ENCODE measurements at places on chromosomes 1 and 21.

- no peak for DNase-seq
These were observed 64.3 kb downstream of the EVA1C start for GRCh38 chr21:32476661-32477423.

DNA sequence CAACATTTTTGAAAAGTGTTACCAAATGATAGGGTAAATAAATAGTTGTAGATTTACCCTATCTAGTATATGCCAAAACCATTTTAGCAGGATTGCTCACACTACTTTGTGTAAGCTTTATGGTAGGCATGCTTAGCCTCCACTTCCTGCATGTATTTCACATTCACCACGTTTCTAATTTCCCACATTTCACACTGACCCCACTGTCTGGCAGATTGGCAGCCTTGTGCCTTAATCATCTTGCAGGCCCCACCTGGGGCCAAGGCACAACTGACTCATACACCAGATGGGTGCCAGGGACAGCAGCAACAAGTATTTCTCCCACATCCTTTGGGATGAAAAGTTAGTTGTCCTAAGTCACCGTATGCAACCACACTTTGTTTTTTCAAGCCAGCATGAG lies 21.2 kb upstream of the CENPF start:
- peak; percentile 9 for DNase-seq

GRCh38 chr1:60386249-60386648 lies 312.7 kb upstream of the C1orf87 start:
- no peak for DNase-seq

- no peak for DNase-seq
These were observed 42.7 kb downstream of the SEC16B start for GRCh38 chr1:177927021-177927596.

DNA sequence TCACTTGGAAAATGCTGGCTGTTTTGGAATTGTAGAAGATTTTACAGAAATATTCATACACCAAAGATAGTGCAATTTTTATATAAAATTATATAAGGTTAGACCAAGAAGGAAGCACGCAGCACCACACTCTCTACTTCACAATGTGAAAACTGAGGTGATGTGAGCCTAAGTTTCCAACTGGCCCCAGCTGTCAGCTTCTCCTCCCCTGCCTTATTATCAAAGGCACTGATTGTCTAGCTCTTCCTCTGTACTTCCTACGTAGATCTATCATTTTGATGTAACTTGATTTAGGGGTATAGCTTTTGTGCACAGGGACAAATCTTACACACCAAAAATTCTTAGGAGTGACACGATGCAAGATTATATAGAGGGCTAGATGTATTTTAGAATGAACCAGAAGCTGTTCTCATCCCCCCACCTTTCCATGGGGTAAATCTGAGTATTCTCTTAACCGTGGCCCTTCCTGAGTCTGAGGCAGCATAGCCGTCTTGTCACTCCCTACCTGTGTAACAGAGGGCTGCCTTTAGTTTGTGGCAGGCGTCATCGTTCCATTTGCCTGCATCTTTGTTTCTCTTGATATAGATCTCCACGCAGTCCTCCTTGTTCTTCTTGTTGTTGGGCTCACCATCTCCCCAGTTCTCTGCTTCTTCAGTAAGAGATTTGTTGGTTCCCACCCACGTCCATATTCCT lies 3.4 kb downstream of the SELL start:
- no peak for DNase-seq

DNA sequence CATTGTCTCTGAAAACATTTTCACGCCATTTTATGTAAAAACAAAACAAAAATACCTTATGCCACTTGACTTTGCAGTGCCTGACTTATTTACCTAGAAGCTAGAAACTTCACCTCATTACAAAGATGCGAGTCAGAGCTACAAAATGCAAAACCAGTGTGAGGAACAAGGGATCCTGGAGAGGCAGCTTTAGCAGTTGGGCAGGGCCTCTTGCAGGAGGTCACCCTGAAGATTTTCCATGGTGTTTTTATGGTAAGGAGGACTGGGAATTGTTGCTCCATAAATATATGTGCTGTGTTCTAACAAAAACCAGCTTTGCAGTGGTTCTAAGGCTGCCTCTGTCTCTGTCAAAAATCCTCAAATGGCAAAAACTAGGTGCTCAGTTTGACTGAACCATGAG lies 36.4 kb upstream of the TARBP1 start:
- no peak for DNase-seq

DNA sequence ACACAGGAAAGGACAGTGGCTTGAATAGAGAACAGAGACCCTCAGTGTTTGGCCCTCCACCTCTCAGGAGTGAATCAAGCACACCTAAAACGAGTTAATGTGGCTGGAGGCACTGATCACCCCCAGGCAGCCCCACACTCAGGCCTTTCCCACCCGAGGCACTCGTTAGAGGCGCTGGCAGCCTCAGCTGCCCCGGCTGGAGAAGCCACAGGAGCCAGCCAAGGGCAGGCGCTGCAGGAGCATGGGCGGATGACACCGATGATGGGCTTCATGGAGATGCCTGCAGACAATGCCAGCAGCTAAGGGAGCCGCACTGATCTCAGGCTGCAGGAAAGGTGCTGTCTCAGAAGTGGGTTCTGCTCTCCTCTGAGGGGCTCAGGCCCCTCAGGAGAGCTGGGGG lies 24.1 kb upstream of the ABCG1 start:
- DNase-seq = no peak

DNA sequence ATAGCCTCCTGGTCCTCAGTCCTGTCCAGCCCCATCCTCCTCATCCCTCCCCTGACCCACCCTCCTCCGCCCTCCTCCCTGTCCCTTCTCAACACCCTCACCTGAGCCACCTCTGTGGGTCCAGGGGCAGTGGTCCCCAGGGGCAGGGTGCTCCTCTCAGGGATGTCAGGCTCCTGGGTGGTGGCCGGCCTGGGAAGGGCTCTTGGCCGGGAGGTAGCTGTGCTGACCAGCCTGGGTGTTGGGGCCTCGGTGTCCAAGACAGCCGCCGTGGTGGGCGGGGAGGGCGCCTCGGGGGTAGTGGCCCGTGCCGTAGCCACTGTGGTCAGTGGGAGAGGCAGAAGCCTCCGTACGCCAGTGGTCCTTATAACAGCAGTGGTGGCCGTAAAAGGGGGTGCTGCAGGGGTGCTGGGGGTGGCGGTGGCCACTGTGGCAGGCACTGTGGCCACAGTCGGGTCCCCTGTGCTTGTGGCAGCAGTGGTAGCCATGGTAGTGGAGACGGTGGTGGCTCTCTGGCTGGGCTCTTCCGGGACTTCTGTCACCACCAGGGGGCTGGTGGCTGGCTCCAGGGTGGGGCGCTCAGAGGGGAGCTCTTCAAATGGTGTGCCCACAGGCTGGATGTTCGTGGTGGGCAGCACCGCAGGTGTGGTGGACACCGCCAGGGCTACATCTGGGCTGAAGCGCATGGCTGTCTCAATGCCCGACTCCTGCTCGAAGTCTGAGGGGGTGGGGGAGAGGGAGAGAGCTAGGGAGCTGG lies 31.9 kb downstream of the SDC3 start:
- no peak for DNase-seq

GRCh38 chr1:176880955-176881595 lies 283.4 kb downstream of the ASTN1 start:
- DNase-seq = peak; percentile 66

DNA sequence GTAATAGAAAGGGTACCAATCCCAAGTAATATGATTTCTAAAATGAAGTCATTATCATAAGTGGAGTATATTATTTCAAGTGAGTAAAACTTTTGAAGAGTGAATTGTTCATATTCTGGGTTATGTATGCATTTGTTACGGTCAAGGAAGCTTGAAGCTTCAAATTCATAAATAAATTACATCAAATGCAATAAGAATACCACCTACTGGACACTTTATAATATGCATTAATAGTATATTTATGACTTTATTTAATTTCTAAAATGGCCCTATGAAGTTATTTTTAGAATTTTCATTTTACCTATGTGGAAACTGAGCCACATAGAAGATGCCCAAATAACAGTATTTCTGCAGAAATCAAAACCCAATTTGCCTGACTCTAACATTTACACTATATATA lies 260.6 kb downstream of the SMYD3 start:
- DNase-seq = no peak

- no peak for DNase-seq
These were observed 5.0 kb downstream of the CHRNB2 start for GRCh38 chr1:154572468-154573167.

DNA sequence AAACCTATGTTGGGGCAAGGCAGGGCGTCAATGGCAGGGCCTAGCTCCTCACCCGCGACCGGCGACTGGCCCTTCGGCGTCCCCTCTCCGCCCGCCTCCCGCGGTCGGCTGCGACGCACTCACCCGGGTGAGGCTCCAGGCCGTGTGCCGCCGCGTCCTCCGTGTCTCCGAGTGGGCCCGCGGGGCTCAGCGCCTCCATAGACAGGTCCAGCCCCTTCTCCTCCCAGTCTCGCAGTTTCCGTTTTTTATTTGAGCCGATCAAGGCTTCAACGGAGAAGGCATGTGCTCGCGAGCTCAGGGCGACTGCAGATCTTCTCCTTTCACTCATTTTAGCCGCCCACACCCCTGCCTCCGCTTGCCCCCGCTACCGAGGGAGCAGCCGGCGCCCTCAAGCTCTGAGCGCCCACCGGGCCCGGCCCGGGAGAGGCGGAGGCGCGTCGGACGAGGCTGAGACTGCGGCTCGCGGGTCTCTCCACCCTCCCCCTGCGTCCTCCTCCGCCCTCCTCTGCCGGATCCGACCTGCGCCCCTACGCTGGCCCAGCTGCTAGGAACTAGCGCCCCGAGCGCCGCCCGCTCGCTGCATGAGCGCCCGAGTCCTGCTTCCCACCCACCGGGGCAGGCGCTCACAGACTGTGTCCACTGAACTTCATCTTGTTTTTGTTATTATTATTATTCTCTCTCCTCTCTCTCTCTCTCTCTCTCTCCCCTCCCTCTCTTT lies 516 bp downstream of the TBX15 start:
- no peak for DNase-seq

DNA sequence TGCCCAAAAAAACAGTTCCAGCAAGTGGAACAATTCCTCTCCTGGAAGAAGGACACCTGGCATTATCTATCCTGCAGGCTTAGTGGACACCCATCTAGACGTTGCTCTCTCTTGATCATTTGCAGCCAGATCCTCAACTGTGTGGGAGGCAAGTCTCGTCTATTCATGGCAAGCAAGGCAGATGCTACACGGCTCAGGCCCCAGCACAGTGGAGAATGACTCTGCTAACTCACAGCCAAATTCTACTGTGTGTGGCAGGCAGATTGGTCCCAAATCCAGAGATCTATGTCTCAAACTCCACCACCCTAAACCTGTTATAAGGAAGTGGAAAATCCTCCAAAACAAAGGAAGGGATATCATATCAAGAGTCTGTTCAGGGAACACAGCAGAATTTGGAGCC lies 7.0 kb downstream of the TNNT2 start:
- no peak for DNase-seq

DNA sequence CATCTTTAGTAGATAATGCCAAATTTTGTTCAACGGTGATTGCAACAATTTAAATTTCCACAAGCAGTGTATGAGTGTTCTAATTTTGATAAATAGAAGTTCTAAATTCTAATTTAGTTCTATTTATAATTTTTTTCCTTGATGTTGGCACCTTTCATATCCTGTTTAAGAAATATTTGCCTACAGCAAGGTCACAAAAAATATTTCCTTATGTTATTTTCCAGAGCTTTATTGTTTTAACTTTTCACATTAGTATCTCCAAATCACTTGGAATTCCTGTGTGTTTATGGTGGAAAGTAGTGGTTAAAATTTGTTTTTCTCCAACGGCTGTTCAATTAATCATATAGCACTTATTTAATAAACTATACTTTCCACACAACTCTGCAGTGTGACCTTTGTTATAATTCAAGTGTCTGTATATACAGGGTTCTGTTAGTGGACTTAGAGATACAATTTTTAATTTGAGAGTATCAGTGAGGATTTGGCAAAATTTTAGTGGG lies 94.3 kb upstream of the CD55 start:
- no peak for DNase-seq

GRCh38 chr1:67619080-67619479 lies 65.9 kb upstream of the GADD45A start:
- DNase-seq = no peak

- DNase-seq = no peak
These were observed 57.3 kb downstream of the LAMC2 start for GRCh38 chr1:183243161-183244050.

DNA sequence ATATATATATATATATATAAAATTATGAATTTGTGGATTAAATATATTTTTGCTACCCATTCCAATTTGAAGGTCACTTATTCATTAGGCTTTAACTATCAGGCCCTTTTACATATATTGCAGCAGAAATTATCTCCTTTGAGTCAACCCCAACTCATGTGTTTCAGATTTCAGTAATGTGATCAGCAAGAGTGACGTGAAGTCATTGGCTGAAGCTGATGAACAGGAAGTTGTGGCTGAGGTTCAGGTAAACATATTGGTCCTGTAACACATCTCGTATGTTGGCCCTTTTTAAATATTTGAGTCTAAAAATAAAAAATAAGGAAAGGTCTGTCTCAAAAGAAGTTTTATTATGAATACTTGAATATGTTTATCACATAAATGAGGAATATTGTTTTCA lies 8.5 kb downstream of the VPS45 start:
- DNase-seq = no peak

GRCh38 chr1:101108111-101108500 lies 82.5 kb upstream of the DPH5 start:
- DNase-seq = peak; percentile 30

GRCh38 chr1:93215322-93215721 lies 34.8 kb downstream of the CCDC18 start:
- no peak for DNase-seq

DNA sequence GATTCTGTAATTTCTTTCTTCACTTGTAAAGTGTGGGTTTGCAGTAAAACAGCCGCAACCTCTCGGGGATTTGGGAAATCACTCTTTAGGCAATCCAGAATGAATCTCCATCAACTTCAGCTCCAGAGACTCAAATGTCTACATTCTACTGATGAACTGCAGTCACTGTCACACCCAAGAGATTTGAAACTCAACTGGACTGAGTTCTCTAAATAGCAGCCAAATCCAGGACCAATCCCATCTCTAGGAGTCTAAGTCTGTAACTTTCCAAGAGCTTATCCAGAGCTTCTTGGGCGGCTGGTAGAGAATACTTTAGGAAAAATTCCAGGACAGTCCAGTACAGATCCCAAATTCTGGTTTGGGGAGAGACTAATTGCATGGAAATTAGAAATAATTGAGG lies 62.9 kb downstream of the ADAMTS1 start:
- no peak for DNase-seq

DNA sequence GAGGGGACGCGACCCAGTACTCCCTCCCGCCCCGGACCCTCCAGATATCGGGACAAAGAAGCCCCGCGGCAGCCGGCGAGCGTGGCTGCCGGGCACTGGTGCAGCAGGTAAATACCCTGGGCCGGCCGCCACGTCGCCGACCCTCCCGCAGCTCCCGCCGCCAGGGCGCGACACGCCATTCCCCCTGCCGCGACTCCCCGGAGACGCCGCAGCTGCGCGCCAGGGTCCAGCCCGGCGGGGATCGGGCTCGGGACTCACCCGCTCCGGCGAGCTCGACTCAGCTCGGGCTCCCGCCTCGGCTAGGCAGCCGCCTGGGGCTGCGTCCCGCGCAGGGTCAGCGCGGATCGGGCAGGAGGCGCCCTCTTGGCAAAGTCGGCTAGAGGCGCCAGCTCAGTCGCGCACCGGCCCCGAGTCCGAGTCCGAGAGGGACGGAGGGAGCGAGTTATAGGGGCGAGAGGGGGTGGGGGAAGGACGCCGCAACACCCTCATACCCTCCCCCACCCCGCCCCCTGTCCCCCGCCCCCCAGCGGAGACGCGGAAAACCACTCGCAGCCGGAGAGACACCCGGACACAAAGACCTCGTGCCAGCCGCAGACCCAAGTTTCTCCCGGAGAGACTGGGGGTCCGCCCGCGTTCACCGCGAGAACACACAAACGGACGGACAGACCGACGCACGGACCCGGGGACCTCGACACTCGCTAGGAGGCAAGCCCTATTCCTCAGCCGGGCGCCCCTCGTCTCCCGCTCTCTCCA lies 985 bp downstream of the SYT6 start:
- DNase-seq = peak; percentile 25
